ENCODE measurements at places on chromosomes 2 and 18. TPM values are rescaled to one million over a fixed set of nuclear protein-coding genes. Genes with fewer than 3 reads are reported as not detected.

GRCh38 chr2:126913329-126913728 is 14.6 kb downstream of the TEX51 start:
- no peak for DNase-seq

DNA sequence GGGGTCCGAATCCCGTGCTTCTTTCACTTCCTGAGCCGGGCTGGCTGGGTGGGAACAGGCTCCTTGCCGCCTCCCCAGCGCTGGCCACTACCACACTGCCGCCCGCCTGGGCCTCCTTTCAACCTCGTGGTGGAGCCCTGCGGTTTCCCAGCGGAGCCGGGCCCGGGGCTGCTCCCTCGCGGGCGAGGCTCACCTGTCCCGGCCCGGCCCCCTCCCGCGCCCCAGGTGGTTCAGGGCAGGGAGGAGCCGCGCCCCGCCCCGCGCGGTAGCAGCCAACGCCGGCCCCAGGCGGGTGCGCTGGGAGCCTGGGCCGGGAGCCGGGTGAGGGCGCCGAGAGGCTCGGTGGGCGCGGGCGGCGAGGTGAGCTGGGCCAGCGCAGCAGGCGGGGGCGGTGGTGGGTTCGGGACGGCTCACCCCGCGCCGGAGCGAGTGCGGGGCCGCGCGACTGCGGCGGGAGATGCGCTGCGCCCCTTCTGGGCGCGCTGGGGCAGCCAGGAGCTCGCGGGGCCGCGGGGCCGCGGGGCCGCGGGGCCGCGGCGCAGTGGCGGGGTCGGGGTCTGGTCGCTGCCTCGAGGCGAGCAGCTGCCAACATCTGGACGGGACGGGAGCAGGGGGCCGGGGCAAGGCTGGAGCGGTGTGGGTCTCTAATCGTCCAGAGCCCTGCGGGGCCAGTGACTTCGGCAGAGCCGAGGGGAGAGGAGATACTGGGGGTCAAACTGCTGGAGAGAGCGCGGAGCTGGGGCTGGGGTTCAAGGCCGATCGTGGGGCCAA is at the start of gene LYPD6B:
Gene LYPD6B (plus strand): TSS at position 258 of the 771 bp plus-strand sequence. CDS start 92,250 bp downstream, outside the sequence.
- no peak for DNase-seq

DNA sequence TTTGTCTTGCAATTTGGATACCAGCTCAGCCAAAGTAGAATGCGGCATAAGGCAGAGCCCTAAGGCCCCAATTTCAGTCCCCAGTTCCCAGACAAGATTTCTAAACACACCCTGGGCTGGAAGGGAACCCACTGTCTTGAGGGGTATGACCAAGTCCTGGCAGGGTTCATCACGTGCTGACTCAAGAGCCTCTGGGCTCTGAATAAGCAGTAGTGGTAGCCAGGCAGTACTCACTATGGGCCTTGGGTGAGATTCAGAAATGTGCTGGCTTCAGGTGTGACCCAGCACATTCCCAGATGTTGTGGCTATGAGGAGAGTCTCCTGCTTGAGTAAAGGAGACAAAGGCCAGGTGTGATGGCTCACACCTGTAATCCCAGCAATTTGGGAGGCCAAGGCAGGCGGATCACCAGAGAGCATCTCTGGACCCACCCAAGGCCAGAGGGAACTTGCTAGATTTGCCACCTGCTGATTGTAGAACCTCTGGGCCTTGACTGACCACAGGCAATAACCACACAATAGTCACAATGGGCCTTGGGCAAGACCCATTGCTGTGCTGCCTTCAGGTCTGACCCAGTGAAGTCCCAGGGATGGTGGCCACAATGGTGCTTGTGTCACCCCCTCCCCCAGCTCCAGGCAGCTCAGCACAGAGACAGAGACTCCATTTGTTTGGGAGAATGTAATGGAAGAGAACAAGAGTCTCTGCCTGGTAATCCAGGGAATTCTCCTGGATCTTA is 74.9 kb downstream of the ATL2 start:
- DNase-seq: peak; percentile 22

DNA sequence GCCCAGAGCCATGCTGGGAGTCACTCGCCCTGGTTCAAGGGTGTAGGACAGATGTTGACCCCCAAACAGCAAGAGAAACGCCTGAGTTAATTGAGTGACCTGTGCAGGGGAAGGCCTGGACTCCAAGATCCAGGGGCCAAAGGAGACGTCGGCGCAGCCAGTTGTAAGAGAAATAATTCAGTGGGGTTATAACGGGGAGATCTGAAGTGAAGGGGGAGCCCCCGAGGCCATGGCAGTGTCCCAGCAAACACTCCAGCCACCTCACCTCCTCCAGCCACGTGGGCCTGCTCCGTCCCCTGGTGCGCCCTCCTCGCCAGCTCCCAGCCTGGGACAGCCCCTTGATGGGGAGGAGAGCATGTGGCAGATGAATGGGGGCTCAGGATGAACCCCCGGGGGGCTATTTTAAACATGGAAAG is 130.7 kb upstream of the GPC1 start:
- DNase-seq: no peak

GRCh38 chr2:159026170-159026569 is 57.7 kb downstream of the TANC1 start:
- no peak for DNase-seq

DNA sequence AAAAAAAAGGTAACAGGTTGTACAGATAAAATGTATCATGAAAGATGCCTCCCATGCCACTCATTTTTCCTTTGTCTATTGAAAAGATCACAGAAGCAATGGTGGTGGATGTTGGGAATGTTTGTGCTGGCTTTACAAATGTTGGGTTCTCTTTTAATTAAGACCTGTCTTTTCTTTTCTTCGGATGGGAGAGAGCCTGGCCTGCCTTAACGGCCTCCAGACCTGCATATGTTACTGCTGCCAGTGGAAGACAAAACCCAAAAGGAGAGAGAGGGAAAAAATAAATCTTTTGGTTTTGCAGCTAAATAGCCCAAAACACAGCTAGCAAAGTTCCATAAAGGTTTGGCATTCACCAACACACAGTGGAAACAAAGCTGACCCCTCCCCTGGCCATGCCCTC is 50.5 kb upstream of the FZD7 start:
- DNase-seq: no peak

- peak; percentile 52 for DNase-seq
These were observed 12.0 kb downstream of the AMMECR1L start for GRCh38 chr2:127873707-127874303.

- DNase-seq: no peak
These were observed 80.7 kb upstream of the NABP1 start for GRCh38 chr2:191597186-191597751.

- DNase-seq: peak; percentile 55
These were observed 14.4 kb upstream of the STAT4 start for GRCh38 chr2:191165176-191165643.

DNA sequence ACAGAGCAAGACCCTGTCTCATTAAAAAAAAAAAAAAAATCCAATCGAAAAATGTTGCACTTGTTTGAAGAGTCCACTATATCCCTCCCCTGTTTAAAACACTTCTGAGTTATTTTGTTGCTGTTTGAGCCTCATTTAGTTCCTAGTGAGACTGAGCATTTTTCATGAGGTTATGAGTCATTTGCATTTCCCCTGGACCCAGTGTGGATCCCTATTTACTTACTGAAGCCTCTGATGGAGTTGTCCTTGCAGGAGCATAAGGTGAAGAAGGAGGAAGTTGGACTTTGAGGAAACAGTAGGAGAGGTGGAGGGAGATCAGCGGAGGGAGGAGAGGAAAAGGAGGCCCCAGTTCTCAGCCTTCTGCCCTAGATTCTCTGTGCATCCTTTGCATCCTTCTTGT is 5.1 kb downstream of the CXCR1 start:
- no peak for DNase-seq

DNA sequence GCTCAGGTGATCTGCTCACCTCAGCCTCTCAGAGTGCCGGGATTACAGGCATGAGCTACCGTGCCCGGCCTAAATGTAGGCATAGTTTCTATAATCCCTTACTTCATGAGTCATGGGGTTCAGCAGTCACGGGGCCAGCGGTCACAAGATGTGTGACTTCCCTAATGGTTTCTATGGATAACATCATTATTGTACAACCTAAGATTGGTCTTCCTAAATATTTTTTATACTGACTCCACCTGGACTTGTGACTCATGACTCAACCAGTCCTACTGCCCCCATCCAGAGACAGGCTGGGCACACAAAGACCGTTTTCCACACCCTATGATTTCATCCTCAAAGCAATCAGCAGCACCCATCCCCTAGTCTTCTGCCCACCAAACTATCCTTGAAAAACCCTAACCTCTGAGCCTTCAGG is 15.9 kb downstream of the FAM210A start:
- peak; percentile 17 for DNase-seq

DNA sequence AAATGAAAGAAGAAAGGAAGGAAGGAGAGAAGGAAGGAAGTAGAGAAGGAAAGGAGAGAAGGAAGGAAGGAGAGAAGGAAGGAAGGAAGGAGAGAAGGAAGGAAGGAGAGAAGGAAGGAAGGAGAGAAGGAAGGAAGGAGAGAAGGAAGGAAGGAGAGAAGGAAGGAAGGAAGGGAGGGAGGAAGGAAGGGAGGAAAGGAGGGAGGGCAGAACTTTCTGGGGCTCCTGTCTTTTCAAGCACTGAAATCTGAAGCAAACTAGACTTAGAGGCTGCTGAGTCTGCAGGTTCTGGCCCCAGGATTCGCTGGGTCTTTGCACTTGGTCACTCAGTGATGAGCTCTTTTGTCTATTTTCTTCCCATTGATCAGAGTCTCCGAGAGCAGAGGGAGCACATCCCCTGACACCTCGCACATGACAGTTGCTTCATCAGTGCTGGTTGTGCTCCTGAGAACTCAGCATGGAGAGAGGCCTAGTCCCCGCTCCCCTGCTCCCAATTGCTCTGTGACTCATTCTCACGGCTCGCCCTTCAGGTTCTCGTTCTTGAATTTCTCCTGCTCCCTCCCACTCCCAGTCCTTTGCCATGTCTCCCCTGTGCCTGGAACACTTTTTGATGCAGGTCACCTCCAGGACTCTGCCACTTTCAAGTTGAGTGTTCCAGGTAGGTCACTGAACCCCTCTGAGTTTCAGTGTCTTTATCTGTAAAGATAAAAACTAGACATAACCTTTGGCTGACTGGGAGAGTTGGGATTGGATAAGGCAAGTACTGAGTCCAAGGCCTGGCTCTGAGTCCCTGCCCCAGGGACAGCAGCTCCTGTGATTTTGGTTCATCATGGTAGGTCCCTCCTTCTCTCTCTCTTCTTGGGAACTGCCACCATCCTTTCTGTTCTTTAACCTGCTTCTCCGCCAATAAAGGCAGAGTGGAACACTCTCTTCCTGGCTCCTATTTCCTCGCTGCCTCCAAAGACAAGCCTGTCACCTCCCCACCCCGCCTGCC is 55.2 kb downstream of the TNP1 start:
- DNase-seq: no peak

GRCh38 chr18:398935-399630 is 101.4 kb downstream of the COLEC12 start:
- no peak for DNase-seq

DNA sequence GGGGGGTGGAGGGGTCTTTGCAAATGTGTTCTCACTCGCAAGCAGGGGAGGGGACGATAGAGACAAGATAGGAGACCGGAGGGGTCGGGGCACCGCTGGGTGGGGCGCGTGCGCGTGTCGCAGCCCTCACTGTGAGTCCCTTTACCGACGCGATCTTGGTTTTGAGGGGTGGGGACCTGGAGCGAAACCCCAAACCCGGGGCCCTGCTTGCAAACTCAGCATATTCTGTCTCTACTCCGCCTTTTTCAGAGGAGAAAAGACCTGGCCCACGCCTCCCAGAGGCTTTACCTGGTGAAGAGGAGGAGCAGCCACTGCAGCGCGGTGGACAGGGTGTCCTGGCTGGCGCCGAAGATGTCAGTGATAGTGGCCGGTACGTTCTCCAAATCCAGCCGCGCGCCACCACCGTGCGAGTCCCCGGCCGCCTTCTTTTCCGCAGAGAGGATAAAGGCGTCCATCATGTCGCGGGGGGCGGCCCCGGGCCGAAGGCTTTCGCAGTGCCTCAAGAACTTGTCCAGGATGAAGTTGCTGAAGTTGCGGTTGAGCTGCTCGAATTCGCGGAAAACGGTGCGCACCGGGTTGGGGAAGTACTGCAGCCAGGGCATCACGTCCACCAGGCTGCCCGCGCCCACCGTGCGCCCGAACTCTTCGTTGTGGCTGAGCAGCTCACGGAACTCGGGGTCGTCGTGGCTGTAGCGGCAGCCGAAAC is 1.7 kb downstream of the CYP1B1 start:
- DNase-seq: no peak

GRCh38 chr2:74267068-74267467 is 68.7 kb downstream of the MTHFD2 start:
- no peak for DNase-seq

DNA sequence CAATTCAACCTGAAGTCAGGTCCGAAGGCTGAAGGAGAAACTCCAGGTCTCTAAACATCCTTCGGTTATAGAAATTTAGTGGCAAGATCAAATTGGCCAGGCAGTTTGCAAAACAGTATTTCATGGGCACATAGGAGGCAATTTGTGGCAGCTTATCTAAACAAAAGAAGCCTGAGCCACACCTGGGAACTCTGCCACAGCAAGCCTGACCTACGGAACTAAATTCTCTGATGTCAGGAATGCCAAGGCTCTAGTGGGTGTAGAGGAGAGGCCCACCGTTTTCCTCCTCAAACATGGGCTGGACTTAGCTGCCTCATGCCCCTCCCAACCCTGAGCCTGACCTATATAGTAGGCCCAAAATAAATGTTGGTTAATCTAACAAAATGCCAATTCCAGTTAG is 16.0 kb downstream of the SATB2 start:
- no peak for DNase-seq

DNA sequence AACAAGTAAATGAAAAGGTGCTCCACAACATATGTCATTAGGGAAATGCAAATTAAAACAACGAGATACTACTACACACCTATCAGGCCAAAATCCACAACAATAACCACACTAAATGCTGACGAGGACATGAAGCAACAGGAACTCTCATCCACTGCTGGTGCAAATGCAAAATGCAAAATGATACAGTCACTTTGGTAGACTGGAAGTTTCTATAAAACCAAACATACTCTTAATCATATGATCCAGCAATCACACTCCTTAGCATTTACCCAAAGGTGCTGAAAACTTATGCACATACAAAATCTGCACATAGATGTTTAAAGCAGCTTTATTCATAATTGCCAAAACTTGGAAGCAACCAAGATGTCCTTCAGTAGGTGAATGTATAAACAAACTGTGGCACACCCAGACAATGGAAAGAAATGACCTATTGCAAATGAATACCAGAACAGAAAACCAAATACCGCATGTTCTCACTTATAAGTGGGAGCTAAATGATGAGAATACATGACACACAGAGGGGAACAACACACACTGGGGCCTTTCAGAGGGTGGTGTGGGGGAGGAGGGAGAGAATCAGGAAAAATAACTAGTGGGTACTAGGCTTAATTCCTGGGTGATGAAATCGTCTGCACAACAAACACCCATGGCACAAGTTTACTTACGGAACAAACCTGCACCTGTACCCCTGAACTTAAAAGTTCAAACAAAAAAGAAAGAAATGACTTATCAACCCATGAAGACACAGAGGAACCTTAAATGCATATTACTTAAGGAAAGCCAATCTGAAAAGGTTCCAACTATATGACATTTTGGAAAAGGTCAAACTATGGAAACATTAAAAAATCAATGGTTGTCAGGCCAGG is 80.4 kb downstream of the ASXL2 start:
- no peak for DNase-seq

Gene RAB6C
- not detected for total RNA-seq

Gene POLR1B
- total RNA-seq: 11.8 TPM

All from myocyte (in vitro differentiated cells).